ENCODE measurements at places on chromosomes 1 and 21.

- DNase-seq: no peak
These were observed 31.2 kb downstream of the FMN2 start for GRCh38 chr1:240122639-240123613.

GRCh38 chr1:181469829-181470228, 13.5 kb upstream of the CACNA1E start:
- no peak for DNase-seq

DNA sequence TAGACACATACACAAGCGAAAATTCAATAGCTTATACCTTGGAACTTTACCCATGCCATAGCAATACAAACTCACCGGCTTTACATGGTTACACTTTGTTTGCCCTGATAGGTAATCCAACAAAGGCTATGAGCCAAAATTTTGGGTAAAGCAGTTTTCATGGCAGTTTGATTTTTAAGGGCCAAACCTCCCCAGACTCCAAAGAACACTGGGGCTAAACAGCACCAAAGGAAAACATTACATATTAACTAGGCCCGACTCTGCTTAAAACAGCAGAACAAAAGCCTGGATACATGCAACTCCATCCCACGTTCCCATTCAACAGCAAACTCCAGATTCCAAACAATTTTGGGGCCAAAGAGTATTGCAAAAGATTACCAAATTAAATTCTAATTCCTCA, 4.4 kb upstream of the TMEM125 start:
- DNase-seq: no peak

GRCh38 chr21:16504281-16504680, 774.5 kb downstream of the USP25 start:
- DNase-seq: no peak

DNA sequence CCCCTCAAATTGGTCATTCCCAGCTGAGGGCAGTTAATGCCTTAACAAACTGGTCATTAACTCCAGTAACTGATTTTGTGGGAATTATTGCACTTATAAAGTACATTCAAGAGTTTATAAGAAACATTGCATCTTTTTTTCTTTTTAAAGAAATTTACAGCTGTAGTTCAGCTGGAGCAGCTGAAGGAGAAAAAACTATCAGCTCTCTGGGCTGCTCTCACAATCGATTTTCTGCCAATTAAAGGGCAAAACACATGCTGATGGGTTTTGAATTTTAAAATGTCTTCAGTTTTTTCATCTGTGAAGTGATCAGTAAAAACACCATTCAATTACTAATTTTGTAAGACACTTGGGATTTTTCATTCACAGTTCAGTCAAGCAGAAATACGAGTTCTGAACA, 74.7 kb downstream of the KIFAP3 start:
- no peak for DNase-seq
